CD8-positive, alpha-beta memory T cell (primary cell): ENCODE measurements at places on chromosomes 2 and 18.

GRCh38 chr18:57806978-57807285 lies 3.8 kb upstream of the ATP8B1 start:
- DNase-seq: no peak

DNA sequence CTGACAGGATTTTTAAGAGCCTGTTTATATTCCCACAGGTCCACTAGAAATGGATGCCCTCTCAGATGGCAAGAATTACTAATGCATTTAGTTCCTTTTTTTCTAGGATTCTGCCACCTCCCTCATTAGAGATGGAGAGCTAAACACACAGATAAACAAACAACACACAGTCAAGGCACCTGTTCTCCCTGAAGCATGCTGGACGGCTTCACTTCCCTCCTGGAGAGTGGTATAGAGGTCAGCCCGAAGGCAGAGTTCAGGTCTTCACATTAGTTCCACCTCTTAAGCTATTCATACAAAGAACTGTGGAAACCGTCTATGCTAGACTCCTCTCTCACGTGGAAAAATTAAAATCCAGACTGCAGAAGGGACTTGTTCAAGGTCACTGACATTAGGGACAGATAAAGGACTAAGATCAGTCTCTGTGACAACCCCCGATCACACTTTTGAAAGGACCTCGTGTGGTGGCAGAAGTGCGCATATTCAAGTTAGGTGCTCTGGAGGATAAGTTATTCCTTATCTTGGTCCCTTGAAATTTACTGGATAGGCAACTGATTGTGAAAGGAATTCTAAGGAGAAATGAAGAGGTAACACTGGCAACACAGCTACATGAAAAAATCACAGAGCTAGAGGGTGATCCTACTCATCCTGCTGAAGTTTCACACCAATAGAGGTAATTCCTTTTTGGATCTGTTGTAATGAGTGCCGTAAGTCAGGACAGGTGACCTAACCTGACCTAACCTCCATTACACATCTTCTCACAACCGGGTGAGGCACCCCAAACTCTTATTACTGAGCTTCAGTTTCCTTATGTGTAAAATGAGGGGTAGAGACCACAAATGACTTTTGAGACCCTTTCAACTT lies 75.1 kb downstream of the SPRED2 start:
- DNase-seq: no peak

DNA sequence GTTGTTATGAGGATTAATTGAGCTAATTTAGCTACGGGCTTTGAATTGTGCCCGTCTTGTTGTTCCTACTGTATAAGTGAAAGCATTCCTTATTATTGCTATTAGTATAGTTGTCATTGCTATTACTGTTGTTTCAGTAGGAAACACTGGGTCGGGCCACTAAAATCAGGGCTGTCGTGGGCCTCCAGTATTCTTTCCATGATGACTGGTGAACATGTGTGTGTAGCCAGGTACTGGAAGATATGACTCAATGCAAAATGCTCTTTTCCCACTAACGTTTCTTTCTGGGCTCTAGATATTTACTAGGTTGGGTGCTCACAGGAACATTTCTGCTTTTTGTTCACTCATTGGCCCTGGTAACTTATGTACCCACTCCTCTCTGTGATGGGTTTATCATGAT lies 4.9 kb downstream of the TTL start:
- DNase-seq: no peak

GRCh38 chr2:120396861-120397811 lies 51.2 kb downstream of the INHBB start:
- no peak for DNase-seq

- DNase-seq: no peak
Observed at GRCh38 chr2:113198048-113198789, 24.4 kb downstream of the PSD4 start.

DNA sequence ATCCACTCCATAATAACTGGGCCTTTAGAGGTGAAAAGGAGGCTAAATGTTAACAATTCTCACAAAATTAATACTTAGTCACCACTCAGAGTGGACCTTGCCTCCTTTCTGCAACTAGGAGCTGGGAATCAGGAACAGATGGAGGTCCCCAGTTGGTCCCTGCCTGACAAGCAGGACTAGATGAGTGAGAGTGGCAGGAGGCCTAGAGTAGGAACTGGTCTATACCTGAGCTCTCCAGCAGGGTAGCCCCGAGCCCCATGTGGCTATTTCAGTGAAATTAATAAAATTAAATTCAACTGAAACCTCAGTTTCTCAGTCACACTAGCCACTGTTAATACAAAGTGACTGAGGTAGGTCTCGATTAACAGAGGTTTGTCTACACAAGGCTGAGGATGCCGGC lies 150.5 kb downstream of the MYO5B start:
- no peak for DNase-seq

- no peak for DNase-seq
Observed at GRCh38 chr18:11387880-11388279, 221.5 kb upstream of the SLC35G4 start.

DNA sequence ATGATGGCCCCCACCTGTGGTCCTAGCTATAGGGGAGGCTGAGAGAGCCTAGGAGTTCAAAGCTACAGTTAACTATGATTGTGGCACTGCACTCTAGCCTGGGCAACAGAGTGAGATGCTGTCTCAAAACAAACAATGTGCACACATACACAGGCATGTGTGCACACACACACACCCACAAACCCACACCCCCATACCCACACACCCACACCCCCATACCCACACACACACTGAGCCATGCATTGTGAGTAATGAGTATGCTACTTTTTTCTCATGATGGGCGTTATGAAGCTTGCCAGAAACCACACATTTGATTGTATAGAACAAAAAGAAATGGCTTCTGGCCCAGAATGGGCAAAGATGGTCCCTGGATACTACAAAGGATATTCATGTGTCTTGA lies 691.1 kb downstream of the SLC4A3 start:
- no peak for DNase-seq
